ENCODE measurements at places on chromosomes 1 and 21.
A peak's percentile ranks its signal among the peaks of the same experiment; 100 is the strongest.

DNA sequence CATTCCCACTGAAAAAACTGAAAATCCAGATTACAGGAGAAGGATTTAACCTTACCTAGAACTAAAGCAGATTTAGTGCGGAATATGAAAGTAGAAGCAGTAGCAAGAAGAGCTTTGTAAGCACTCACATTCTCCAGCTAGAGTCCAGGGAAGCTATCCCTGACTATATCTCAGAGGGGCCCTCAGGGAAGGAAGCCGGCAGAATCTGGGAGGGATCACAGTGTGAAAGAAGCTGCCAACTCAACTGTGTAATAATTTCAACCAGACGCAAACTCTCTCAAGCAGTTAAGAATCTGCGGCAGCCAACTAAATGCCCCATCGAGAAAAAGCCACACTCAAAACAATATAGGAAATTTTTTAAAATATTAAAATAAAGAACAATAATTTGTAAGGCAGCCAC lies 163.8 kb downstream of the EIF4G3 start:
- DNase-seq: no peak

GRCh38 chr1:245679821-245680780 lies 525.3 kb downstream of the KIF26B start:
- DNase-seq: no peak

DNA sequence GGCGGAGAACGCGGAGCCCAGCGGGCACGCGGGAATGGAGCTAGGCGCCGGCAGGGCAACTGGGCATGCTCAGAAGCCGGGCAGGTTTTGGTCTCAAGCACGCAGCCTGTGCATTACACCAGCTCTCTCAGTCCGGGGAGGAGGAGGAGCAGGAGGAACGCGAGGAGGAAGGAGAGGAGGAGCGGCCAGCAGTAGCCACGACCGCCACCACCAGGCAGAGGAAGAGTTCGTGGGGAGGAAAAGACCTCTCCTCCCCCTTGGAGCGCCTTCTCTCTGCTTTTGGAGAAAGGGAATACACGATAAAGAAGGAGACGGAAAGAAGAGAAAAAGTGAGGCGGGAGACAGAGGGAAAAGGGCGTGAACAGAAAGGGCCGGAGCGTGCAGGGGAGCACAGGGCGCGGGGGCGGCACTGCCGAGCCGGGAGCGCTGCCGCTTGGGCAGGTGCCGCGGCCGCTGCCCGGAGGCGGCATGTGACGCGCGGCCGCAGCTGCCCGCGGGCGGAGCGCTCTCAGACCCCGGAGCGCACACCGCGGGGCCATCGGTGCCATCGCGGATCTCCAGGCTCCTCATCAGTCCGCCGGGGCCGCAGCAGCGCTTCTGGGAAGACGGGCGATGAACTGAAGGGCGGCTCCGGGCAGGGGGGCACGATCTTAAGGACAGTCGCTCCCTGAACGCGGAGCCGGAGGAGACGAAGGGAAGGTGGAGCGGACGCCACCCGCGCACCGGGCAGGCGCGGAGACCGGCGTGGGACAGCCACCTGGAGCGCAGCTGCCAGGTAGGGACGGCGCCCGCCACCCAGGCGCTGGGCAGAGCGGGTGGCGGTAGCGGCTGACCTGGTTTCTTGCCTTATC lies at the start of gene CHRM3:
Gene CHRM3, plus strand, starts transcription at position 116 of the 851 bp plus-strand sequence. CDS start 520,884 bp downstream, outside the sequence.
- peak; percentile 45 for DNase-seq

DNA sequence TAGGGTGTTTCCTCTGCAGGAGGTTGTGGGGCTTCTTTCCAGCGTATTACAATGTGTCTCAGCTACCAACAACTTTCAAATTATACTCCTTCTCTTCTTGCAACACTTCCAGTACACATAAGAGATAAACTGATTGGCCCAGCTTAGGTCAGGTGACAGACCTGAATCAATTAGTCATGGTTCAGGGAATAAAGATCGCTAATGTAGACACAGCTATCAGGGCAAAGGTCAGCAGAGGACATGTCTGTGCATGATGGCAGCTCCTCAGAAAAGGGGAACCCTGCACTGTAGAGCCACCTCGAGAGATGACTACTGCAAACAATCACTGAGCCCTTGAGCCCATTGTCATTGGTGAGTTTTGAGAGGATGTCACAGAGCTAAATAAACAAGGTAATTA lies 36.8 kb upstream of the PKN2 start:
- no peak for DNase-seq

All from ureter (tissue), 1 donor.